ENCODE measurements at places on chromosomes 1 and 21. TPM values are rescaled to one million over a fixed set of nuclear protein-coding genes. Genes with fewer than 3 reads are reported as not detected.

- H3K27me3 ChIP-seq, result no peaks in the 10 kb centered on the region
- H3K4me3 ChIP-seq, result no peak overlapping the region
- H3K4me1 ChIP-seq, result no peaks in the 10 kb centered on the region
- no peaks in the 10 kb centered on the region for H3K36me3 ChIP-seq
- no peak overlapping the region for H3K27ac ChIP-seq
Observed at GRCh38 chr1:51115714-51116404, 13.8 kb downstream of the C1orf185 start.

DNA sequence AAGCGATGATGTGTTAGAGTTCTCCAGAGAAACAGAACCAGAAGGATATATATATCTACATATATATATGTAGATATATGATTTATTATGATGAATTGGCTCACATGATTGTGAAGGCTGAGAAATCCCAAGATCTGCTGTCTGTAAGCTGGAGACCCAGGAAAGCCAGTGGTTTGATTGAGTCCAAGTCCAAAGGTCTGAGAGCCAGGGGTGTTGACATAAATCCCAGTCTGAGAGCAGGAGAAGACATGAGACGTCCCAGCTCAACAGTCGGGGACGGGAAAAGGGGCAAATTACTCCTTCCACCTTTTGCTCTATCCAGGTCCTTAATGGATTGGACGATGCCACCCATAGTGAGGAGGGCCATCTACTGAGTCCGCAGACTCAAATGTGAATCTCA lies 126.6 kb downstream of the PRDM2 start:
- DNase-seq, result no peak
- H3K27ac ChIP-seq, result no peak overlapping the region
- no peak overlapping the region for H3K4me3 ChIP-seq

DNA sequence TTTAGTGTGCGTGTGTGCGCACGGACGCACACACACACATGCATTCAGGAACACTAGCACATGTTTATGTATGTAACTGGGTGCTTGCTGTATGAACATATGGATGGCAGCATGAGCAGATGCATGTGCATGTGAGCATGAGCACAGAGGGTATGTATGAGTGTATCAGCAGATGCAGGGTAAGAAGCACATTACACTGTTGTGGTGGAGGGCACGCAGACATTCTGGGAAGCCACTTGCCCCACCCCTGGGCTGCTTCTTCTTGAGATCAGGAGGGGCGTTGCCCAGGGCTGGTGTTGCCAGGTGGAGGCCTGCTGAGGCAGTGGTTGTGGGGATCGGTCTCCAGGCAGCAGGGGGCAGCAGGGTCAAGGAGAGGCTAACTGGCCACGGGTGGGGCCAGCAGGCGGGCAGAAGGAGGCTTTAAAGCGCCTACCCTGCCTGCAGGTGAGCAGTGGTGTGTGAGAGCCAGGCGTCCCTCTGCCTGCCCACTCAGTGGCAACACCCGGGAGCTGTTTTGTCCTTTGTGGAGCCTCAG lies 3.9 kb upstream of the P3R3URF start:
- no peaks in the 10 kb centered on the region for H3K4me1 ChIP-seq
- DNase-seq, result no peak
- no peaks in the 10 kb centered on the region for H3K27me3 ChIP-seq
- H3K27ac ChIP-seq, result peak overlapping the region; percentile 77
- H3K4me3 ChIP-seq, result no peak overlapping the region

DNA sequence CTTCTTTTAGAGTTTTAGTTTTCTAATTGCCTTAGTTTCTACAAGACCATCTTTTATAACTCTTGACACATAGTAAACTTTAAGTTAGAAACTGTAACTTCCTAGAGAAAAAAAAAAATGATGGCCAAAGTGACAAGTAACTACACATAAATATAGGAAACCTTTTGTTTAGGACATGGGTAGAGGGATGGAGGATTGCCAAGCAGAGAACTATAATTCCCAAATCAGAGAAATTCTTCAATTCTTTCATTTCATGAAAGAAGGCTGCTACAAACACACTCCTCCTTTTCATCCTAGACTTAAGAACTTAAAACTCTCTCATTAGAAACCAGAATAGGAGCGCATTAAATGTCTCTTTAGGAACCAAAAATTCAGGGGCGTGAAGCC lies 125.0 kb downstream of the PTPN14 start:
- no peaks in the 10 kb centered on the region for H3K36me3 ChIP-seq
- DNase-seq, result no peak
- no peaks in the 10 kb centered on the region for H3K27me3 ChIP-seq
- no peaks in the 10 kb centered on the region for H3K4me1 ChIP-seq

DNA sequence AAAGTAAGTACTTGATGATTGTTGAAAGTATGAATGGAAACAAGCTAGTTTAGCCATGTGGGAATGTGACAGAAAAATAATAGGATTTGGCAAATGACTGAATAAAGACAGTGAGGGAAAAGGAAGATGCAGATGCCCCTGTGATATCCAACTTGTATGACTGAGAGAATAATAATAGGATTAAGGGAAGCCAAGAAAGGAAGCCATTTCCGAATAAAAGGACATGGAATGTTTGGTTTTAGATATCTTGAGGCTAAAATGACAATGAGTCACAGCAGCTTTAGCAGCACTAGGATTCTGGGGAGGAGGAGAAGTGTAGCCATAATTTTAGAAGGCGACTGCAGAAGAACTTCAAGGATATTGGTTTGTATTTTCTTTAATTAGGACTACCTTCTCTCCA lies 109.2 kb downstream of the TTLL7 start:
- no peaks in the 10 kb centered on the region for H3K4me1 ChIP-seq
- DNase-seq, result no peak
- no peaks in the 10 kb centered on the region for H3K27me3 ChIP-seq

GRCh38 chr1:206575165-206575893 lies 36.9 kb downstream of the EIF2D start:
- DNase-seq, result no peak
- H3K36me3 ChIP-seq, result no peaks in the 10 kb centered on the region
- H3K4me1 ChIP-seq, result no peaks in the 10 kb centered on the region
- H3K27me3 ChIP-seq, result no peaks in the 10 kb centered on the region
- H3K4me3 ChIP-seq, result no peak overlapping the region

DNA sequence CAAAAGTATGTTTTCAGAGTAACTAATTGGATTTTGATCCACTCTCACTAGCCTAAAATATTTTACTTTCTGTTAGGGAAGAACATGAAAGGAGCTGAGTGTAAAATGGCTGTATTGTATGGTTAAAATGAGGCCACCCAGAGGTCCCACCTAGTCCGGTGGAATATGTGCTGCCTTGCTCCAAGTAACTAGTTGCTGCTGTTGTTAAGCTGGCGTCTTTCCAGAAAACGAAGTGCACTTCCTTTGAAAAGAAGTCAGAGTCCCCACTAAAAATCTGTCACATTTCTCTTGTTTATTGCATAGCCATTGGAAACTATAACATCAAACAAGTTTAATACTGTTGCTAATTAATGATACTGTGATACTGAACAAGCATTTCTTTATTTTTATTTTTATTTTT lies 3.2 kb downstream of the SLC25A33 start:
- H3K27me3 ChIP-seq, result no peaks in the 10 kb centered on the region
- no peaks in the 10 kb centered on the region for H3K36me3 ChIP-seq
- peak overlapping the region; percentile 19 for H3K4me3 ChIP-seq
- H3K27ac ChIP-seq, result peak overlapping the region; percentile 12
- no peak for DNase-seq

- no peaks in the 10 kb centered on the region for H3K36me3 ChIP-seq
- no peak overlapping the region for H3K4me3 ChIP-seq
- no peaks in the 10 kb centered on the region for H3K27me3 ChIP-seq
- no peak overlapping the region for H3K27ac ChIP-seq
- DNase-seq, result no peak
Observed at GRCh38 chr21:32889596-32889995, 118.0 kb upstream of the PAXBP1 start.

DNA sequence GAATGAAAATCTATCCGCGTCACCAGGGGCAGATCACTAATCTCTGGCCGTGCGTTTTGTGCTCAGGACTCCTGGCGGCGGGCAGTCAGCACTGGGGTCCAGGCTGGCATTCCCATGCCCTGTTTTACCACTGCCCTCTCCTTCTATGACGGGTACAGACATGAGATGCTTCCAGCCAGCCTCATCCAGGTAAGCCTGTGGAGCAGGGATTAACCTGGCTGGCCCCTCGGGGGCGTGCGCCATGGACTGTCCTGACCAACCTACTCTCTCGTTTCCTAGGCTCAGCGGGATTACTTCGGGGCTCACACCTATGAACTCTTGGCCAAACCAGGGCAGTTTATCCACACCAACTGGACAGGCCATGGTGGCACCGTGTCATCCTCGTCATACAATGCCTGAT lies 10.9 kb upstream of the CENPS start:
- peaks cover 6% of the 10 kb centered on the region for H3K36me3 ChIP-seq
- no peaks in the 10 kb centered on the region for H3K4me1 ChIP-seq
- H3K27ac ChIP-seq, result no peak overlapping the region
- H3K4me3 ChIP-seq, result no peak overlapping the region
- H3K27me3 ChIP-seq, result no peaks in the 10 kb centered on the region

DNA sequence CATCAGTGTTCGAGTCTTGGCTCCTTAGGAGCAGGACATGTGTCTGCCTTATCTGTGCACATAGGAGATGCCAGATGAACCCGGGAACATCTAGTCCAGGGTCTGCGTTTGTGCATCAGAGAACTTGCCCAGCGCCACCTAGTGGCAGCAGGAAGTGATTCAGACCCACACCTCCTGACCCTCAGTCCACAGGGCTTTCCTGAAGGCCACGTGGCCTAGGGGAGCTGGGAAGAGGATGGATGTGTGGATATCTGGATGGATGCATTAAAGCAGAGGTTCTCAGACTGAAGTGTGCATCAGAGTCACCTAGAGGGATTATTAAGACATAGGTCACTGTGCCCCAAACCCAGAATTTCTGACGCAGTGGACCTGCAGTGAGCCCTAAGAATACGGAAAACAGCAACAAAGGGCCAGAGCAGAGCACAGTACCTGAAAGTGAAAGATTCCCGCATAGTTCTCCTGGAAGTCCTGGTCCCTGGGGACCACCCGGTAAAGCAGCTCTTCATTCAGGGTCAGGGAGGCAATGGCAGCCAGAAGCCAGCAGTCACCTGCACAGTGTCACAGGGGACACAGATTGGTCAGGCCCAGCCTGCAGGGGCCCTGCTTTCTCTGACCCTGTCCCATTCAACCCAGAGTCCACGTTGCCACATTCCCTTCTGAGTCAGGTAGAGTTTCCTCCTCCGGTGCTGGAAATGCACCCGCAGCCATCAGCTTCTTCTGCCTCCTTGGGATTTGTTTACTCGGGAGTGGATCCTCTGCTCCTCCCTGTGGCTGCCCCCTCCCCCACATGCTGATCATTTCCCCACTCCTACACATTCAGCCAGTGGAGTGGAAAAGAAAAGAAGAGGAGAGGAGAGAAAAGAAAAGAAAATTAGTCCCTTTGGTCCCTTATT lies 37.0 kb downstream of the CAPN8 start:
- no peaks in the 10 kb centered on the region for H3K4me1 ChIP-seq
- H3K27me3 ChIP-seq, result no peaks in the 10 kb centered on the region
- no peak for DNase-seq
- no peaks in the 10 kb centered on the region for H3K36me3 ChIP-seq
- no peak overlapping the region for H3K4me3 ChIP-seq

- no peak for DNase-seq
- no peaks in the 10 kb centered on the region for H3K4me1 ChIP-seq
- no peak overlapping the region for H3K4me3 ChIP-seq
- no peaks in the 10 kb centered on the region for H3K36me3 ChIP-seq
- H3K27ac ChIP-seq, result no peak overlapping the region
- no peaks in the 10 kb centered on the region for H3K27me3 ChIP-seq
Observed at GRCh38 chr1:42963378-42964043, 4.8 kb upstream of the SLC2A1 start.

DNA sequence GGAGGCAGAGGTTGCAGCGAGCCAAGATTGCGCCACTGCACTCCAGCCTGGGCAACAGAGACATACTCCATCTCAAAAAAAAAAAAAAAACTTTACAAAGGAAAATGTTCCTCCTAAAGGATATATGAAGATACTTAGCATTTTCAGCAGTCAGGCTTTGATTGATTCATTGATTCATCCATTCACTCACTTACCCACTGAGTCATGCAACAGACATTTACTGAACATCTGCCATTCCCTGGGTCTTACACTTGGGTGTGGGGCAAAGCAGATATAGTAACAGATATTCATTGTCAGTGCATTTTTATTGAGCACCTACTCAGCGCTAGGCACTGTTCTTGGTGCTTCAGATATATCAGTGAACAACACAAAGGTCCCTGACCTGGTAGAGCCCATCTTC lies 5.6 kb upstream of the LACTBL1 start:
- no peak overlapping the region for H3K27ac ChIP-seq
- DNase-seq, result no peak
- no peaks in the 10 kb centered on the region for H3K4me1 ChIP-seq
- H3K36me3 ChIP-seq, result no peaks in the 10 kb centered on the region
- H3K4me3 ChIP-seq, result no peak overlapping the region
- no peaks in the 10 kb centered on the region for H3K27me3 ChIP-seq

GRCh38 chr21:44317241-44317782 lies 17.5 kb downstream of the PFKL start:
- no peak overlapping the region for H3K4me3 ChIP-seq
- H3K36me3 ChIP-seq, result no peaks in the 10 kb centered on the region
- no peaks in the 10 kb centered on the region for H3K27me3 ChIP-seq

DNA sequence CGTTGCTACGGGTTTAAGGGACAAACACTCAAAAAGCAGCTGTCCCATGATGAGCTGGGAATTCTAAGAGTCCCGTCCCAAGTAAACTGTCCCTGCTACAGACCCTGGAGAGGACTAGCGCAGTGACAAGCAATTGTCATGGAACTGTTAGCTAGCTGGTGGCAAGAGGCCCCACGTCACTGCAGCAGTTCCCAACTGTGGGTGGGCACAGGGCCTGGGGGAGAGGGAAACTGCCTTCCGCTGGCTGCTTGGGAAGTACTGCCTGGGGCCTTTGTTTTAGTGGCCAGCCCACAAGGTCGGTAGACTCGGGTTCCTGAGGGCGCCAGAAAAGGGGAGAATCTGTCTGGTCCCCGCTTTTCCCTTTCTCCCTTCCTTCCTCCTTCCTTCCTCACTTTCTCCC lies 97.4 kb downstream of the LACTBL1 start:
- no peaks in the 10 kb centered on the region for H3K27me3 ChIP-seq
- H3K4me1 ChIP-seq, result no peaks in the 10 kb centered on the region
- H3K36me3 ChIP-seq, result no peaks in the 10 kb centered on the region
- no peak overlapping the region for H3K4me3 ChIP-seq
- DNase-seq, result no peak

- no peaks in the 10 kb centered on the region for H3K36me3 ChIP-seq
- peaks cover 27% of the 10 kb centered on the region for H3K4me1 ChIP-seq
- no peak for DNase-seq
- H3K27me3 ChIP-seq, result no peaks in the 10 kb centered on the region
- peak overlapping the region; percentile 96 for H3K4me3 ChIP-seq
Observed at GRCh38 chr1:201504799-201505502, 2.0 kb downstream of the CSRP1 start.

The COL6A1 gene
- 527 TPM for total RNA-seq

The RGS13 gene
- total RNA-seq, result 0.33 TPM

The SMG5 gene
- 67.8 TPM for total RNA-seq

The SPOCD1 gene
- total RNA-seq, result 1.1 TPM

The STUM gene
- total RNA-seq, result 1.1 TPM

The ANGPTL3 gene
- total RNA-seq, result not detected

The LYPLA2 gene
- 52.8 TPM for total RNA-seq

The CIART gene
- 4.3 TPM for total RNA-seq

The C1orf226 gene
- 13.8 TPM for total RNA-seq

The FNDC10 gene
- 0.48 TPM for total RNA-seq

The AMPD1 gene
- total RNA-seq, result not detected

The CNIH4 gene
- 54.1 TPM for total RNA-seq

The RHBDL2 gene
- total RNA-seq, result 1.6 TPM
